Activated CD8-positive, alpha-beta T cell treated with anti-CD3 and anti-CD28 coated beads, Interleukin-2, amount 10 ng/mL, durations not matched to agents 7 days and 5 days (primary cell): ENCODE measurements at places on chromosomes 2 and 18.

DNA sequence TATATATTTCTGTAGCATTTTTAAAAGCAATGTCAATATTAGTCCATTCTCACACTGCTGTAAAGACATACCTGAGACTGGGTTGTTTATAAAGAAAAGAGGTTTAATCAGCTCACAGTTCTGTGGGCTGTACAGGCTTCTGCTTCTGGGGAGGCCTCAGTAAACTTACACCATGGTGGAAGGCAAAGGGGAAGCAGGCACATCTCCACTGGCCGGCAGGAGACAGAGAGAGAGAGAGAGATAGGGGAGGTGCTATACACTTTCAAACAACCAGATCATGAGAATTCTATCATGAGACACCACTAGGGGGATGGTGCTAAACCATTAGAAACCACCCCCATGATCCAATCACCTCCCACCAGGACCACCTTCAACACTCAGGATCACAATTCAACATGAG is 43.1 kb downstream of the CHMP3 start:
- no peak for DNase-seq

GRCh38 chr2:170739048-170739447 is 23.9 kb downstream of the SP5 start:
- no peak for DNase-seq

- DNase-seq = no peak
Observed at GRCh38 chr2:23065936-23066335, 319.0 kb upstream of the KLHL29 start.

GRCh38 chr2:2517399-2517798 is 186.3 kb upstream of the MYT1L start:
- DNase-seq = no peak

- DNase-seq = no peak
Observed at GRCh38 chr2:2828774-2829368, 497.8 kb upstream of the MYT1L start.

DNA sequence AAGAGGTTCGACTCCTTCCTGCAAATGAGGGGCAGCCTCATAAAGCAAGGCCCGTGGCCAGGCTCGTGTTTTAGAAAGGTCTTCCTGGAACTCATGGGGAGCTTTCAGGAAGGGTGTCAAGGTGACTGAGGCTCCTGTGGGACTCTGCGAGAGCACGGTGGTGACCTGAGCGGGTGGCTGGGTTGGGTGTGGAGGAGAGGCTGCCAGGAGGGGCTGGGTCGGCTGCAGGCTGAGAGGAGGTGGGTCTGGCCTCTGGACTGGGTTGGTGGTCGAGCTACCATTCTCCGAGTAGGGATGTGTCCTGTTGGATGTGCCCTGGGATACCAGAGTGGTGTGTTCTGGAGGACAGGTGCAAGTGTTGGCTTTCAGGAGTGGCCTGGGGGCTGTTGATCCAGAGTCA is 86.4 kb downstream of the DGKD start:
- DNase-seq = no peak

DNA sequence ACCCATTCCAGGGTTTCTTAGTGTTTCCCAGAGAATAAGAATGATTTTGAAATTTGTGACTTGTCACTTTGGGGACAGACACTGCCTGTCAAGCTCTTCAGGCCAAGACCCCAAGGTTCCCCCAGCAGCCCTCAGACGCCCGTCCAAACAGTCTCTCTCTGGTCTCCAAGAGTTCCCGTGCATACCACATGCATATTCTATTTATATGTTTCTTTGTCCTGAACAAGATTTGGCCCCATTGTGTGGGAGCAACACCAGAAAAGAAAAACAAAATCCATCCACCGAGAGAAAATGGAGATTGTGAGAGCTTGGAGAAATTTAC is 52.2 kb upstream of the CTAGE1 start:
- no peak for DNase-seq

- DNase-seq = no peak
Observed at GRCh38 chr18:71287268-71287667, 998.4 kb downstream of the SOCS6 start.

GRCh38 chr2:145137901-145138300 is 618.0 kb upstream of the ZEB2 start:
- DNase-seq = no peak

GRCh38 chr2:189190685-189191084 is 11.1 kb upstream of the COL5A2 start:
- DNase-seq = no peak

GRCh38 chr2:109395494-109396201 is 218.1 kb downstream of the SEPTIN10 start:
- DNase-seq = no peak

- no peak for DNase-seq
Observed at GRCh38 chr18:39198376-39198775, 1632.8 kb upstream of the CELF4 start.
